ENCODE measurements at places on chromosomes 5 and 9.
A peak's percentile ranks its signal among the peaks of the same experiment; 100 is the strongest.

DNA sequence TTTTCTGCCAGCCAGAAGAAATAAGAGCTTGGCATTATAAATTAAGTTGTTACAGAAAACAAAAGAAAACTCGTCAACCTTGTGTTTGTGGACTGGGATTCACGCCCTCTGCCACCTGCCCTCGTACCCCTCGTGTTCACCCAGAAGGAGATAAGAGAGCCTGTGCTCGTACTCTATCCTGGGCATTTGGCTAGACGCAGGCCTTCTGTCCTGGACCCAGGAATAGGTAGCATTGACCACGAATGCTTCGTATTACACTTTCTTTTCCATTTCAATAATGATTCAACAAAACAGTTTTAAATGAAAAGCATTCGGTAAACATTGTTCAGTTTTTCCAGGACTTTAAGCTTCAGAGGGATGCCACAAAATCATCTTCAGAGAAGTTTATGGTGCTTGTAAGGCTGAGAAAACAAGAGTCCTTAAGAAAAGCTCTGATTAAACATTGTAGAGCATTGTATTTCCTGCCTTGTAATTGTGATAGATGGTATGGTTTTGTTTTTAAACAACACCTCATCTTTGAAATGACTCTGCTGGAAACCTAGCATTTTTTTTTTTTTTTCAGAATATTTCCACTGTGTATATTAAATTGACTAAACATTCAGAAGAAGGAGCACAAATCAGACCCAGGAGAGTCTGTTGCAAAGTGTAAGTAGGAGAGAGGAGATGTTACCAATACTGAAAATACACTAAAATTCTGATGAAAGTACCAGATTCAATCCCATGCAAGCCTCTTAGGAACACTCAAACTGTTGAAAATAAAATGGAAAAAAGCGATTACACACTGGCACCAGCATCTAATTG is 27.6 kb downstream of the MTX3 start:
- no peak for DNase-seq

GRCh38 chr5:38872826-38873225 is 27.0 kb downstream of the OSMR start:
- DNase-seq = no peak

DNA sequence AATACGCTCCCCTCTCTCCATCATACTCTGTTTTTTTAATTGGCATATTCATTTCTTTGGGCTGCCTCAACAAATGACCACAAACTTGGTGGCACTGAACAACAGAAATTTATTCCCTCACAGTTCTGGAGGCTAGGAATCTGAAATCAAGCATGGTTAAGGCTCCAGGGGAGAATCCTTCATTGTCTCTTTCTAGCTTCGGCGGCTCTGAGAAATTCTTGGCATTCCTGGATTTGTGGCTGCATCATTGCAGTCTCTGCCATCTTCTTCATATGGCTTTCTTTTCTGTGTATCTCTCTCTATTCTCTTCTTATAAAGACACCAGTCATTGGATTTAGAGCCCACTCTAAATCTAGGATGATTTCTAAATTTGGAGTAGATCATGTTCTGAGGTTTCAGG is 10.9 kb upstream of the SLC24A2 start:
- no peak for DNase-seq

DNA sequence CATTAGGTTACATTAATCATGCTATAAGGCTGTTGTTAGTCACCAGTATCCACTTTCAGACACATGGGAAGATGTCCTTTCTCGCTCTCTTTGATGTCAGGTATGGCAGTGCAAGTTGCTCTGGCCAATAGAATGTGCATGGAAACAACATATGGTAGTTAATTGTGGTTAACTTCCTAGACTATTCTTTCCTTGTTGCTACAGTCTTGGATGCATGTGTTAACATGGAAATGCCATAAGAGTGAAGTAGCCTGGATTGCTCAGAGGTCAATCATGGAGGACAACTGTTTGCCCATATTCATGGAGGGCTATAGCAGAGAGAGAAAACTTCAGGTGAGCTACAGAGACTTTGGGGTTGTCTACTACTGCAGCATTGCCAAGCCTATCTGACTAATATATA is 245.8 kb upstream of the GAS1 start:
- no peak for DNase-seq

- DNase-seq = no peak
Measured at GRCh38 chr9:17422994-17423680, 155.7 kb upstream of the SH3GL2 start.

- no peak for DNase-seq
Measured at GRCh38 chr5:111805071-111805470, 48.1 kb upstream of the NREP start.

- DNase-seq = no peak
Measured at GRCh38 chr9:117535973-117536372, 121.1 kb upstream of the ASTN2 start.

DNA sequence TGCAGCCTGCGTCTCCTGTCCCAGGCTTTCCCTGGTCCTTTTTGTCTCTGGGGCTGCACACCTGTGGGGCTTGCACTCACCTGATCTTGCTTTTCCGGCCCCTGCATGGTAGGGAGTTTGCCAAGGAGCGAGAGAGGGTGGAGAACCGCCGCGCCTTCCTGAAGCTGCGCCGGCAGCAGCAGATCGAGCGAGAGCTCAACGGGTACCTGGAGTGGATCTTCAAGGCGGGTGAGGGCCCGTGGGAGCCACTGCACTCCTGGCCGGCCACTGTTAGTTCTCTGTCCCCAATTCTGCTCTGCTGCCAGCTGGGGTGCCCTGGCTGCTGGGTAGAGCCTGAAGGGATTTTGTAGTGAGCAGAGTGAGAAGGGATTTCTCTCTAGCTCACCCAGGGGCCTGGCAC is 78.0 kb downstream of the CACNA1B start:
- DNase-seq = no peak

- no peak for DNase-seq
Measured at GRCh38 chr9:69452110-69452782, 127.2 kb downstream of the ENTREP1 start.

- DNase-seq = no peak
Measured at GRCh38 chr9:28868228-28868990, 1295.1 kb upstream of the C9orf72 start.

DNA sequence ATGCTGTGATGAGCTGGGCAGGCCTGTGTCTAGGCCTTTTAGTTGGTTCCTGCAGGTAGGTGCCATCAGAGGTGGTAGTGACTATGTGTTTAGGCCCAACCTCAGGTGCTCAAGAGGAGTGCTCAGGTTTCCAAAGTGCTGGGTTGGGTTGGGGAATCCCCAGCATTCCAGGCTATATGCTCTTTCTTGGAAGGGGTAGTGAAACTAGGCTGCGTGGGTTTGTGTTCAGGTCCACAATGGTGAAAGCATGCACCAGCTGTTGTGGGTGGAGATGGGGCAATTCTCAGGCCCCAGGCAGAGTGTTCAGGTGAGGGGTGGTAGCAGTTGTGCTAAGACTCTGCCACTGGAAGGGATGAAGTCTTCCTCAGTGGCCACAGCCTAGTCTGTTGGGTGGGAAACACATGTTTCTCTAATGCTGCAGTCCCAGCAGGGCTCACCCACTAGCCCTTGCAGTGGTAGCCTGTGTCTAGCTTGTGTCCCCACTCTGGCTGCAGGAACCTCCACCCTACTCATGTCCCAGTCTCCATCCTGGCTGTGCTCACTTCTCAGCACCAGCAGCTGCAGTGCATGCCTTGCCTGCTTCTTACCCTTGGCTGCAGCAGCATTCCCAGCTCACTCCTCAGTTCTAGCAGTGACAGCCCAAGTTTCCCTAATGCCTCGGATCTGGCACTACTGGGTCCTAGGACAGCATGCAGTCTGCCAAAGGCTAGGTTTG is 78.9 kb downstream of the FAM170A start:
- no peak for DNase-seq

DNA sequence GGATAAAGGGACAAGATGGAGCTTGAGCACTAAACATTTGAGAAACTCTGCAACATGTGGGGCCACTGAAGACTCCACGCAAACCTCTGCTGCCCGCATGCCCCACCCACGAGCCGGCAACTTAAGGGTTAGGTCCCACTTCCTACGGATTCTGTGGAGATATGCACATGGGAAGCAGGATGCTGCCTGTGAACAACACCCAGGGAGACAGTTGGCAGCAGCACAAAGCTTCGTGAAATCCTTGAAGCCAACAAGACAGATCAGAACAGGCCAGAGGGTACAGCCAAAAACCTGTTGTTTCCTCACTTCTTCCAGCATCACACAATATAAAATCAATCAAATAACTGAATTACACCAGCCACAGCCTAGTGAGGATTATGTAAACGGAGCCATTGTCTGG is 270.4 kb downstream of the ENC1 start:
- DNase-seq = no peak

- peak; percentile 37 for DNase-seq
Measured at GRCh38 chr9:130172858-130173665, 858 bp downstream of the NCS1 start.

- no peak for DNase-seq
Measured at GRCh38 chr5:181259974-181260719, 796 bp downstream of the TRIM52 start.

GRCh38 chr5:134555890-134556311 is 30.4 kb downstream of the JADE2 start:
- DNase-seq = peak; percentile 90

DNA sequence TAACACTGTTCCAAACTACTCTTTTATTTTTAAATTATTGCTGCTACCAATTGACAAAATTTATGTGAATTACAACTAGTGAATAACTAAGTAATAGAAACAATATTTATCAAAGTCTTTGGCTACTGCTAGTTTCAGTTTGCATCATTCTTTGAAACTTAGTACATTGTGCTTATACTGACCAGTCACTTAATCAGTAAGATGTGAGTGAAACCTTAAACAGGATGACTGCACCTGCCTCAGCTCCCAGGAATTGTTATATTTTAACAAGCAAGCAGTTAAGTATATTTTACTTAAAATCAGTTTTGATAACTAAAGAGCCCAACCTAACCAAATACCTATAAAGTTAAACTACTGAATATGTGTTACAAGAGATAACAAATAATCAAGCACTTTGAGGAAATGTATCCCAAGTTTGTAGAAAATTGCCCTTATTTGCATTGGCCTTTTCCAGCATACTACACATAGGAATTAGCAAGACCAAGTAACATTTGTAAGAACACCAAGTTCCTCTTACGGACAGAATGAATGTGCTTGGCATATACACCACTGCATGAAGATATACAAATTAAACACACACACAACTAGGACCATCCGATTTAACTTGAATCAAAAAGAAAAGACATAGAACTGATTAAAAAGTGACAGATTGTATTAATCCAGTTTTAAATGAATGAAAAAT is 545.5 kb upstream of the DAB2 start:
- no peak for DNase-seq

DNA sequence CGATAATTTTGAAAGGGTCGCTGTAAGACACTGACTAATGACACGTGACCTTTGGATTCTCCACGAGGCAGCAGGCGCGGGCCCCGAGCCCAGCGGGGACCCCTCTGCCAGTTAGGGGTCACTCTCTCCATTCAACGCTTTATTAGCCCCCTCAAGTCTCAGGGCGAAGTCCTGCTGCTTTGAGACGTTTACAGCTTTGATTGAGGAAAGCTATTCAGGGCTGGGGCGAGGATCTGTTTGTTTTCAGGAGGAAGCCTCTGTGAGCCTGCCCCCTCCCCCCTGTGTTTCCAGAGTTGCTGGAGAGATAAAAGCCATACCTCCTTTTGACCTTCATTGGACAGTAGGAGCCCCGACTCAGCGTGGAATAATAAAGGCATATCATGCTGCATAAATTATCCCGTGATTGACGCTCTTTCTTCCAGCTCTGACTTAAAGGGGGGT is 31.4 kb upstream of the MSX2 start:
- DNase-seq = no peak

Measured in CD4-positive, alpha-beta T cell treated with Interleukin-2 at 100 ng/mL for 4 hours (primary cell).